ENCODE measurements at places on chromosomes 4 and X.

DNA sequence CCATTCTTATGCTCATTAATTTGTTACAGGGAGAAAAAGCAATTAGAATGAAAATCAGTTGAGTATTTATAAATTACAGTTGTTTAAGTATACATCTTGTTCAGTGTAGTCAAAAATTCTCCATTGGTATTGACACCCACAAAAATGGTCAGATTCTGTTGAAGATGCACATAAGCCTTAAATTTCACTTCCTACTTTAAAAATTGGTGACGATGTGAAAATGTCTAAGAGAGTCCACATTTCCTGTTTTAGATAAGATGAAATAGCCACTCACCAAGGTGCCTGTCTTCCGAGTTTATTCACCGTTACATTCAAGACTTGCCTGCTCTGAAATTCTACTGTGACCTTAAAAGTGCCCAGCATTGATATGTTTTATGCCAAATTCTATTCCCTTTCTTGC is 93.6 kb downstream of the GPR143 start:
- H3K27me3 ChIP-seq, result no peaks in the 10 kb centered on the region
- no peak for DNase-seq
- H3K4me3 ChIP-seq, result no peak overlapping the region
- no peak overlapping the region for H3K27ac ChIP-seq

GRCh38 chr4:16113741-16114140 is 29.9 kb upstream of the PROM1 start:
- H3K27me3 ChIP-seq, result peaks cover 8% of the 10 kb centered on the region
- H3K4me1 ChIP-seq, result no peaks in the 10 kb centered on the region
- no peak overlapping the region for H3K27ac ChIP-seq
- no peak overlapping the region for H3K4me3 ChIP-seq

DNA sequence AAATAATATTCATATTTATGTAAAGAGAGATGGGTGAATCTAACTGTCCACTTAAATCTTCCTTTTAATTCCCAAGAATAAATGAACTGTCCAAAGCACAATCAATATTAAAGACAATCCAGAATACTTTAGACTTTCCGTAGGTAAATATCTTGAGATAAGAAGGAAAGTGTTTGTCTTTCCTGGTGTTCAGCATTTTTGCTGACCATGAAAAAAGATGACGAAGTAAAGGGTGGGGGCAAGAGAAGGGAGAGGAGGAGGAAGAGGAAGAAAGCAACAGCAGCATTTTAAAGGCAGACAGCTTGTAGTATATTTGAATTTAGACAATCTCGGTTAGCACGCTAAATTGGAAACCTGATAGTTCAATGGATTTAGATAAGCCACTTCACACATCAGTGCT is 498.2 kb downstream of the KCNIP4 start:
- no peak overlapping the region for H3K27ac ChIP-seq
- no peaks in the 10 kb centered on the region for H3K4me1 ChIP-seq
- no peak for DNase-seq
- H3K27me3 ChIP-seq, result no peaks in the 10 kb centered on the region

DNA sequence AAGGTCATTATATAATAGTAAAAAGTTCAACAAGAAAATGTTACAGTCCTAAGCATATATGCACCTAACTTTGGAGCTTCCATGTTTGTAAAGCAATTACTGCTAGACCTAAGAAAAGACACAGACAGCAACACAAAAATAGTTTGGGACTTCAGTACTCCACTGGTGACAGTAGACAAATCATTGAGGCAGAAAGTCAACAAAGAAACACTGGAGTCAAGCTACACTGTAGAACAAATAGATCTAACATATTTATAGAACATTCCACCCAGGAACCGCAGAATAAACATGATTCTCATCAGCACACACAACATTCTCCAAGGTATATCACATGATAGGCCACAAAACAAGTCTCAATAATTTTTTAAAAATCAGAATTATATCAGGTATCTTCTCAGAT is 42.6 kb downstream of the ARFIP1 start:
- DNase-seq, result no peak
- no peak overlapping the region for H3K4me3 ChIP-seq
- no peak overlapping the region for H3K27ac ChIP-seq
- no peaks in the 10 kb centered on the region for H3K27me3 ChIP-seq

GRCh38 chrX:105121186-105121585 is 99.3 kb downstream of the TEX13A start:
- DNase-seq, result no peak
- no peaks in the 10 kb centered on the region for H3K4me1 ChIP-seq
- H3K36me3 ChIP-seq, result no peaks in the 10 kb centered on the region
- H3K27me3 ChIP-seq, result no peaks in the 10 kb centered on the region

GRCh38 chrX:45003085-45003484 is 130.1 kb downstream of the KDM6A start:
- H3K4me1 ChIP-seq, result peaks cover 21% of the 10 kb centered on the region
- H3K36me3 ChIP-seq, result peaks cover 19% of the 10 kb centered on the region
- H3K4me3 ChIP-seq, result no peak overlapping the region

DNA sequence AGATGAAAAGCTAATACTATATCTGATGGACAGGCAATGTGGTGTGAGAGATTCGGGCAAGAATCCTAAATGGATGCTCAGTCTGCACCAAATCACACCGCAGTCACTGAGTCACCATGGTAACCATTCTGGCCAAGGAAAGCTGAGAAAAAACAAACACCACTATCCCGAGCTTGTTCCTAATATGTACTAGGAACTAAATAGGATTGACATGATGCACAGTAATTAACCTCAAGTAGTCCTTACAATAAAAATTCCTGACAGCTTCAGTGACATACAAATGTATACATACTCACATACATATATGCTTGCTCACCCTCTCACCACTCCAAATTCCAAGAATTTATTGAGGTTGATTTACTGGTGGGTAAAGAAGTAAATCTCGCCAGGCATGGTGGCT is 1.1 kb upstream of the RAB40A start:
- no peaks in the 10 kb centered on the region for H3K27me3 ChIP-seq
- H3K4me3 ChIP-seq, result no peak overlapping the region
- no peaks in the 10 kb centered on the region for H3K36me3 ChIP-seq
- H3K27ac ChIP-seq, result no peak overlapping the region
- H3K4me1 ChIP-seq, result no peaks in the 10 kb centered on the region

GRCh38 chr4:185464183-185464582 is 7.3 kb downstream of the CCDC110 start:
- no peak overlapping the region for H3K4me3 ChIP-seq
- no peak overlapping the region for H3K27ac ChIP-seq
- H3K4me1 ChIP-seq, result no peaks in the 10 kb centered on the region

GRCh38 chrX:36364262-36364661 is 444.7 kb downstream of the CFAP47 start:
- no peaks in the 10 kb centered on the region for H3K4me1 ChIP-seq
- no peaks in the 10 kb centered on the region for H3K36me3 ChIP-seq
- H3K4me3 ChIP-seq, result no peak overlapping the region
- no peak overlapping the region for H3K27ac ChIP-seq
- no peaks in the 10 kb centered on the region for H3K27me3 ChIP-seq
- DNase-seq, result no peak

- H3K27me3 ChIP-seq, result no peaks in the 10 kb centered on the region
- H3K36me3 ChIP-seq, result peaks cover 2% of the 10 kb centered on the region
- H3K4me3 ChIP-seq, result no peak overlapping the region
- H3K27ac ChIP-seq, result no peak overlapping the region
- DNase-seq, result no peak
Observed at GRCh38 chr4:22477136-22477812, 38.6 kb downstream of the ADGRA3 start.

GRCh38 chrX:47618923-47619485 is 653 bp downstream of the SYN1 start:
- no peaks in the 10 kb centered on the region for H3K36me3 ChIP-seq
- H3K27me3 ChIP-seq, result peaks cover 40% of the 10 kb centered on the region
- H3K4me1 ChIP-seq, result peaks cover 6% of the 10 kb centered on the region
- H3K4me3 ChIP-seq, result peak overlapping the region; percentile 69
- no peak overlapping the region for H3K27ac ChIP-seq

DNA sequence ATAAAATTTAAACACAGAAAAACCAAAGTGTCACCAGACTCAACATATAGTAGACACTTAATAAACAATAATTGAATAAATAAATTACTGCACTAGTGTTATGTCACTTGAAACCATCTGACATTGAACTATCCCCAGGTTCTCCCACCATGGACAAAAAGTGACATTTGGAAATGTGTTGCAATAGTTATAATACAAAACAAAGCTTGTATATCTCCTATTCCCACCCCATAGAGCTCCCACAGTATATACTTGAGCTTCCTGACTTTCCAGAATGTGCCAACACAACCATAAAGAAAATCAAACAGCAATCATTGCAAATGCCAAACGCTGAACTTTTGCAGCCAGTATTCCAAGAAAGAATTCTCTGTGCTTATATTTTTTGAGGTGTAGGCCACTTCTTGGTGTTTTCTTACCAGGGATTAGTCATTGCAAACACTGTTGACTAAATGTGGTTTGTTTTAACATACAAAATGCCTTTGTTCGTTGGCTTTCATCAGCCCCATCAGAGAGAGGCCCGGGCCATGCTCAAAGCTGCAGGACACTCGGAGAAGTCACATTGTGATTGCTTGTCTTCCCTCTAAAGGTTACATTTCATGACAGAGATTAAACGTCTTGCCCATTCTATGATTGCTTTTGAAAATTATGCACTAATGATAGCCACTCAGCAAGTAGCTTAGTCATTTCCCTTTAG is 33.8 kb downstream of the PPARGC1A start:
- no peak for DNase-seq
- H3K27ac ChIP-seq, result no peak overlapping the region
- H3K27me3 ChIP-seq, result no peaks in the 10 kb centered on the region

GRCh38 chrX:132818638-132819037 is 139.8 kb downstream of the HS6ST2 start:
- DNase-seq, result no peak
- H3K4me1 ChIP-seq, result no peaks in the 10 kb centered on the region
- H3K27ac ChIP-seq, result no peak overlapping the region
- no peaks in the 10 kb centered on the region for H3K36me3 ChIP-seq
- no peak overlapping the region for H3K4me3 ChIP-seq

GRCh38 chr4:138659812-138660316 is 355.7 kb upstream of the NOCT start:
- peaks cover 2% of the 10 kb centered on the region for H3K27me3 ChIP-seq
- H3K27ac ChIP-seq, result no peak overlapping the region
- no peaks in the 10 kb centered on the region for H3K4me1 ChIP-seq
- DNase-seq, result no peak

DNA sequence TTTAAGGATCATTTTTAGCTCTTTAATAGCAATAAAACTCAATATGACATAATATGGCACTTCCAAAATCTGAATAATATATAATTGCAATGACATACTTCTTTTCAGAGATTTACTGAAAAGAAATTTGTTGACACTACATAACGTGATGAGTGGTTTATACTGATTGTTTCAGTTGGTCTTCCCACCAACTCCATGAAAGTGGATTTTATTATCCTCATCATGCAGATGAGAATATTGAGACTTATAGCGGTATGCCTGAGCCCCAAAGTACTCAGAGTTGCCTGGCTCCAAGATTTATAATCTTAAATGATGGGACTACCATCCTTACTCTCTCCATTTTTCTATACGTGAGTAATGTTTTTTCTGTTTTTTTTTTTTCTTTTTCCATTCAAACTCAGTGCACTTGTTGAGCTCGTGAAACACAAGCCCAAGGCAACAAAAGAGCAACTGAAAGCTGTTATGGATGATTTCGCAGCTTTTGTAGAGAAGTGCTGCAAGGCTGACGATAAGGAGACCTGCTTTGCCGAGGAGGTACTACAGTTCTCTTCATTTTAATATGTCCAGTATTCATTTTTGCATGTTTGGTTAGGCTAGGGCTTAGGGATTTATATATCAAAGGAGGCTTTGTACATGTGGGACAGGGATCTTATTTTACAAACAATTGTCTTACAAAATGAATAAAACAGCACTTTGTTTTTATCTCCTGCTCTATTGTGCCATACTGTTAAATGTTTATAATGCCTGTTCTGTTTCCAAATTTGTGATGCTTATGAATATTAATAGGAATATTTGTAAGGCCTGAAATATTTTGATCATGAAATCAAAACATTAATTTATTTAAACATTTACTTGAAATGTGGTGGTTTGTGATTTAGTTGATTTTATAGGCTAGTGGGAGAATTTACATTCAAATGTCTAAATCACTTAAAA is 15.3 kb downstream of the ALB start:
- no peak overlapping the region for H3K27ac ChIP-seq
- H3K4me1 ChIP-seq, result no peaks in the 10 kb centered on the region
- DNase-seq, result no peak
- no peaks in the 10 kb centered on the region for H3K27me3 ChIP-seq
- no peak overlapping the region for H3K4me3 ChIP-seq
- no peaks in the 10 kb centered on the region for H3K36me3 ChIP-seq

GRCh38 chr4:149164282-149164681 is 651.4 kb downstream of the IQCM start:
- no peaks in the 10 kb centered on the region for H3K27me3 ChIP-seq
- H3K4me3 ChIP-seq, result no peak overlapping the region
- H3K36me3 ChIP-seq, result no peaks in the 10 kb centered on the region

DNA sequence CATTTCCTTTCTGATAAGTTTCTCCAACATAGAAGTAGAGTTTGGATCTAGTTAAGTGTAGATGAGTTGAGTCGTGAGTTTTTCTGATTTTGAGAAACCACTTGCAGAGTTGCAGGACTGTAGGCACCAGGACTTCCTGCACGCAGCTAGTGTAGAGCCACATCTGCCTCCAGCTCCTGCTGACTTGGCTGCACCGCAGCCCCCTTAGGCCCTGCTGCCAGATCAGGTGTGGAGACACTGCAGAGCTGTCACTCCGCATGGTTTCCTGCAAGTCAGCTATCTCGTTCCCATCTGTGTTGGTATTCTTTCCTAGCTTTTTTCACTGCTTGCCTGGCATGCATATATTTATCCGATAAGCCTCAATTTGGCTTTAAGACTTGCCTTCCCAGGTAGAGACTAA is 48.9 kb downstream of the PCDH7 start:
- no peaks in the 10 kb centered on the region for H3K27me3 ChIP-seq
- no peak overlapping the region for H3K27ac ChIP-seq
- no peaks in the 10 kb centered on the region for H3K4me1 ChIP-seq
- no peaks in the 10 kb centered on the region for H3K36me3 ChIP-seq

GRCh38 chrX:50920132-50920531 is 9.6 kb downstream of the BMP15 start:
- H3K4me3 ChIP-seq, result no peak overlapping the region
- no peak overlapping the region for H3K27ac ChIP-seq
- no peaks in the 10 kb centered on the region for H3K36me3 ChIP-seq
- H3K27me3 ChIP-seq, result no peaks in the 10 kb centered on the region

DNA sequence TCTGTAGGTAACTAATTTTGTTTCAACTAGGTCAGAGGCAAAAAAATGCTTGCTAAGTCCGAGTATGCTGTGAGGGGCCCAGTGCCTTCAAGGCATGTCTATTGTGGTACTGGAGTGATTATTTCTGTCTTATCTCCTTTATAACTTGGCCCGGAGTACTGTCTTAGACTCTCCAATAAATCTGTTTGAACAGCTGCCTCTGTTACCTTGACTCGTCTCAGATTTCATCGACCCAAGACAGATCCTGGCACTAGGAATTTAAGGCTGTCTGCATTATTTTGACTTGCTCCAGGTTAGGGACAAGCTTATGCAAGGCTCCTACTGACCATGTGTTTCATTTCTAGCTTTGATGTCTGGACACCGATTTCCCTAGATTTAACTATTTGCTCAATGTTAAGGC is 41.1 kb upstream of the NKAP start:
- H3K4me1 ChIP-seq, result no peaks in the 10 kb centered on the region
- H3K4me3 ChIP-seq, result no peak overlapping the region
- H3K36me3 ChIP-seq, result no peaks in the 10 kb centered on the region
- peaks cover 18% of the 10 kb centered on the region for H3K27me3 ChIP-seq
- no peak overlapping the region for H3K27ac ChIP-seq
- DNase-seq, result no peak
